ENCODE measurements at places on chromosomes 12 and 14. TPM values are rescaled to one million over a fixed set of nuclear protein-coding genes. Genes with fewer than 3 reads are reported as not detected.

PA2G4 gene
- 159 TPM for total RNA-seq

ARMH4 gene
- total RNA-seq, result 16.2 TPM

DHRS4 gene
- total RNA-seq, result 34.6 TPM

CCDC60 gene
- not detected for total RNA-seq

TBC1D30 gene
- 1.1 TPM for total RNA-seq

TSHR gene
- total RNA-seq, result 0.50 TPM

IL26 gene
- total RNA-seq, result not detected

GLRX5 gene
- total RNA-seq, result 35.4 TPM

SYNJ2BP gene
- 31.3 TPM for total RNA-seq

TNS2 gene
- total RNA-seq, result 1.7 TPM

IPO8 gene
- 30.4 TPM for total RNA-seq

SLC17A8 gene
- total RNA-seq, result 0.30 TPM

SLC25A47 gene
- total RNA-seq, result not detected

TSPAN19 gene
- 0.15 TPM for total RNA-seq

HOXC12 gene
- total RNA-seq, result not detected

HCAR1 gene
- total RNA-seq, result 0.60 TPM

SLC5A8 gene
- not detected for total RNA-seq

POMT2 gene
- 26.4 TPM for total RNA-seq

B3GNT4 gene
- 18.9 TPM for total RNA-seq

TAS2R43 gene
- not detected for total RNA-seq

NTN4 gene
- total RNA-seq, result 253 TPM

NTF3 gene
- total RNA-seq, result 3.3 TPM

IFNG-AS1 gene
- total RNA-seq, result not detected

DBX2 gene
- not detected for total RNA-seq

FGF6 gene
- total RNA-seq, result not detected

SIX6 gene
- not detected for total RNA-seq

AKAP5 gene
- total RNA-seq, result 16.3 TPM

KLRC1 gene
- total RNA-seq, result 0.35 TPM

TEDC1 gene
- 7.6 TPM for total RNA-seq
